Hematopoietic multipotent progenitor cell (in vitro differentiated cells): ENCODE measurements at places on chromosomes 12 and 14.

GRCh38 chr12:13208533-13209435 lies 12.3 kb downstream of the EMP1 start:
- DNase-seq, result peak; percentile 52

DNA sequence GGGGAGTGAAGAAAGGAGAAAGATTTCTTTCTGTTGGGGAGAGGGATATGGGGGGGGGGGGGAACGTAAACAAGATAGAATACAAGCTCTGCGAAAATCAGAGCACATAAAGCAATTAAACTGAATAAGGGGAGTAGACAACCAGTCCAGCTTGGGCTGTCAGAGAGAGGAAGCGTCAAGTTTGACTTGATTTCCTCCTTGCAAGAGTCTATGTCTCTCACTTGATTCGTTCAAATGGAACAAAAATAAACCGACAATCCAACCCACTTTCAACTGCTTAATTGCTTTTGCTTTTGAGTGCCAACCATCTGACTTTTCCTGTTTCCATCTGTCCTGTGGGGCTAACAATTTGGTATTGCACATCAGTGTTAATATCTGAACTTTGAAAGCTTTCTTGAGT lies 942 bp downstream of the SYT1 start:
- no peak for DNase-seq

GRCh38 chr12:97461553-97461952 lies 1.1 kb upstream of the RMST start:
- DNase-seq, result no peak

DNA sequence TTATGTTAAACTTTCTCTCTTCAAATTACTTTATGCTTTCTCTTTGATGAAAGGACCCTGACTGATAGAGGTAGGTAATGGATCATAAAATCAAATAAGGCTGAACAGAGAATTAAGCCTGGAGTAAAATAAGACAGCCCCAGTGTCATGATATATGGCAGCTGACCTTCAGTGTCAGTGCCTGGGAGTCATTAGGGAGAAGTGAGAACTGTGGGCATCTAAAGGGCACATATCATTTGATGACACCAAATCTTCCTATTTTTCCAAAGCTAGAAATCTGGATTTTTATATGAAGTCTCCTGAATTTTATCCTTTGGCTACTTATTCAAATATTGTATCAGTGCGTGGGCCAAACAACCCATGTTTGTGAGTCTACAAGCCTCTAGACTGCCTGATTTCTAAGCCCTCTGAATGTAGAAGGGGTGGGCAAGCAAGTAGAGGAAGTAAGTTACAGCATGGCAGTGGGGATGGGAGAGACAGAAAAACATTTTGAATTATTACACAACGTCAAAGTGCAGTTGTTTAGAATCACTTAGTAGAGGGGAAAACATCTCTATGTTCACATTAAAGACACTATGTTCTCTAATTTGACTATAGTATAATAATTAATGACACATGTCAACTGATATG lies 10.0 kb downstream of the SLC39A9 start:
- no peak for DNase-seq

DNA sequence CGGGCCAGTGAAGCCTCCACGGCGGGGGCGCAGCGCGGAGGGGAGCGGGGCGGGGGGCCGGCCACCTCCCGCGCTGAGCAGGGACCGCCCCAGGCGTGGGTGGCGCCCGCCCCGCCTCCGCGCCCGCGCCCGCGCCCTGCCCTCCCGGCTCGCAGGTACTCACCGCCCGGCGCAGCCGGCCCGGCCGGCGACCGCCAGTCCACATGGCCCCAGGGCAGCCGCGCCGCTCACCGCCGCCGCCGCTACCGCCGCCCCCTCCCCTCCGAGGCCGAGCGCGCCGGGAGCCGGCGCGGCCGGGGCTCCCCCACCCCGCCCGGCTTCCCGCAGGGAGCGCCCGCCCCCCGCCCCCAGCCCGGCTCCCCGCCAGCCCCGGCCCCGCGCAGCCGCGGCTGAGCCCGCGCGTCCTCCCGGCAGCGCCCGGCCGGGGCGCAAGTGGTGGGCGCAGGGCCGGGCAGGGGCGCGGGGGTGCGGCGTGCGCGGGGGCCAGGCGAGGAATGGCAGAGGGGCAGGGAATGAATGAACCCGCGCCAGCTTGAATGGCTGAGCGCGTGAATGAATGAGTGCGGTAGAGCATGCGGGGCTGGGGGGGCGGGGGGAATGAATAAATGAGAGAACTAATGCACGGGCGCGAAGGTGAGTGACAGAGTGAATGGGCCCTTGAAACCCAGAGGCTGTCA lies at the start of gene BEGAIN:
BEGAIN (minus strand) TSS at position 332 of the 677 bp plus-strand sequence; CDS start at position 205, 127 bp downstream.
- no peak for DNase-seq

GRCh38 chr14:104111301-104112112 lies 26.0 kb downstream of the ASPG start:
- DNase-seq, result no peak

DNA sequence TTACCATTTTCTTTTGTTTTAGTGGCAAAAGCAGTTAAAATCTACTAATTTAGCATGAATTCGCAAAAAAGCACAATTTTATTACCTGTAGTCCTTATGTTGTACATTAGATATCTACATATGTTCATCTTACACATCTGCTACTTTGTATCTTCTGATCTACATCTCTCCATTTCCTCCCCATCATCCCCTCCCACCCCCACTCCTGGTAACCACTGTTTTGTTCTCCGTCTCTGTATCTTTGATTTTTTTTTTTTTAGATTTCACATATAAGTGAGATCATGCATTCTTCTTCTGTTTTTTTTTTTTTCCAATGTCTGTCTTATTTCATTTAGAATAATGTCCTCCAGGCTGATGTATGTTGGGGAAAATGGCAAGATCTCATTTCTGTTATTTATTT lies 922.7 kb downstream of the VRK1 start:
- DNase-seq, result no peak

- peak; percentile 82 for DNase-seq
Observed at GRCh38 chr12:124992874-124993625, 395 bp upstream of the BRI3BP start.

GRCh38 chr14:39212693-39213092 lies 21.0 kb upstream of the MIA2 start:
- DNase-seq, result no peak
